Inflammatory macrophage (primary cell): ENCODE measurements at places on chromosomes 4 and X.

DNA sequence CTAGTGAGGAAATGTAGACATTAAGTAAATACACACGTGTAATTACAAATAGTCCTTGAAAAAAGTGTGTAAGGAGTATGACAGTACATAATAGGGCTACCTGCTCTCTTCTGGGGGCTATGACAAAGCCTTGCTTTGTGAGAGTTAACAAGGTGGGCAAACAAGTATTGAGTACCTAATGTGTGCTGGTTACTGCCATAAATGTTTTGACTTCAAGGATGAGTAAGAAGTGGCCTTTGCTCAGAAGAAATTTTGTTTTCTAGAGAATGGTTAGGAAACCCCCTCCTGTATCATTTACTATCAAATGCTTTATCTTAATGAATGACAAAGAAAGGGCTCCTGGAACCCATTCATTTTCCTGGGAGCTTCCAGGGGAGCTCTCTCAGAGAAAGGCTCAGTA, 167.0 kb upstream of the CASK start:
- DNase-seq: no peak

GRCh38 chrX:35726176-35726575, 72.0 kb upstream of the MAGEB16 start:
- DNase-seq: peak; percentile 22

GRCh38 chr4:27020203-27020602, 159.6 kb downstream of the STIM2 start:
- DNase-seq: no peak

- peak; percentile 69 for DNase-seq
Observed at GRCh38 chr4:153529646-153530045, 63.5 kb downstream of the TMEM131L start.

GRCh38 chr4:43993196-43993902, 455.3 kb downstream of the KCTD8 start:
- DNase-seq: no peak

- DNase-seq: no peak
Observed at GRCh38 chr4:25937801-25938200, 23.8 kb downstream of the SMIM20 start.
